ENCODE measurements at places on chromosomes 7 and 10.

- DNase-seq, result no peak
Measured at GRCh38 chr10:124343351-124344265, 75.1 kb downstream of the OAT start.

DNA sequence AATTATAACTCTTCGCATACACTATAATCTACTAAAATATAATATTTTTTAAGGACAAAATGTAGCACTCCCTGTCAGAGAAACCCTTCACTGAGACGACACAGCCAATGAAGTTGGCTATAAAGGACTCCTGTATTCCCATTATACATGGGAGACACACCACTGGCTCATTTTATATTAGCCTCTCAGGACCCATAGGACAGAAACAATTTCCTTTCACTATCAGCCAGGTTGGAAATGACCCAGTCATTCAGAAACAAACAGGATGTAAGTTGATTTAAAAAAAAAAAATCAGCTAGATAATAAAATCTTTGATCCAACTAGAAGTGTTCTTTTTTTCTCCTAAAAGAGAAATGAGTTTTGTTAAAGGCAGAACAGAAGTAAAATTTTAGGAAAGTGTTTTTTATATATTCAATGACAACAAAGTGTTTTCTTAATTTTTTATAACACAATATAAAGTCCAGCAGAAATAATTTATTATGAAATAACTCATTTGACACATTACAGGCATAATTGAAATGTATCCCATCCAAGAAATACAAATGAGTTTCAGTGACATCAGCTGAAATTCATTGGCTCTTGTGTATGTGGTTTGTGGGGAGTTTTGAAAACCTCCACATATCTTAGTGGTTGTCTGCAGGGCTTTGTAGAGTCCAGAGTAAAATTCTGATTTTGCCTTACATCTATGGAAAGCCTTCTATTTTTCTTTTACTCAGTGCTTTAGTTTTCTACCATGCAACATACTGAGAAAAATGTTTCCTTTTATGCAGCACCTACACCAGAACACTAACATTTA is 64.1 kb downstream of the CTTNBP2 start:
- no peak for DNase-seq

- no peak for DNase-seq
Measured at GRCh38 chr10:1155791-1156615, 99.8 kb downstream of the WDR37 start.

DNA sequence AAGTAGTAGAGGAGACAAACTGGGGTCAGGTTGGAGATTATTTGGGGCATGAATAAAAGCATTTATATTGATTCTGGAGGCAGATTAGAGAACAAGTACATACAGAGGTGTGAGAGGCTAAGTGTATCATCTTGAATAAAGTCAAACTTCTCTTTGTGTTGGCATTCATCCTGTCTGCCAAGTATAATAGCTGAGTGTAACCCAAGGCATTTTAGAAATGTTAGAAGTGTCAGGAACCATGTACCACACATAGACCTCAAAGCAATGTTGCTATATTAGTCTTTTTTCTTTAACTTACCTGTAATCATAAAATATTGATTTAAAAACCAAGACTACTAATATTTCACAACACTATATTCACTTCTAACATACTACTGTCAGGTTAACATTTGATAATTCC is 56.2 kb upstream of the LRRTM3 start:
- DNase-seq, result no peak

DNA sequence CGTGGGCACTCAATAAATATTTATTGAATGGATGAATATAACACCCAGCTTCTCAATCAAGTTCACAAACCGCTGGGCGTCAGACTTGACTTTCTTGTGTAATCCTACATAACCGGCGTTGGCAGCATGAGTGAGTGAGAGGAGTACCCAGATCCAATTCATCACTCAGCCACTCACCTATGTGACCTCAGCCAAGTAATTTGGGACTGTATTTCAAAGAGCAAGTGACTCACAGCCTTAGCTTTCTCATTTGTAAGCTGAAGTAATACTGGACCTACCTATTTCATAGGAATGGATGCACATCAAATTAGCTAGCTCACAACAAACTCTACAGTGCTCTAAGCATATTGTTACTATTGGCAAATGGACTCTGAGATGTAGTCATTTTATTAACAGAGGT is 53.8 kb upstream of the FAM204A start:
- DNase-seq, result no peak

DNA sequence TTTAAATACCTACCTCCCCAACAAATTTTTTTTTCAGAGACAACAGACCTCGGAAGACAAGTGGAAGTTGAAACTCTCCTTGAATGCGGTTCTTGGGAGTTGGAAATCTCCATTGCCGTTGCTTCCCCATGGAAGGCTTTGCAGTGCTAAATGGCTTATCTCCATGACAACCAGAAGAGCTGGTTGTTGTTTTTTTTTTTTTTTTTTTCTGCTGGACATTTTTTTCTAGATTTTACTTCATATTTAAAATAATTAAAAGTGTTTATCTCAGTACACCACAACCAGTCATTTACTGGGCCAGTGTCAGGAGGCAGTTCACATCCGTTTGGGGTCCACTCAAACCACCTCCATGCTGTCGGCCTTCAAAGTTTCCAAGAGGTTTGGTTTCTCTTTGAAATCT is 348.5 kb upstream of the PRKCQ start:
- no peak for DNase-seq

DNA sequence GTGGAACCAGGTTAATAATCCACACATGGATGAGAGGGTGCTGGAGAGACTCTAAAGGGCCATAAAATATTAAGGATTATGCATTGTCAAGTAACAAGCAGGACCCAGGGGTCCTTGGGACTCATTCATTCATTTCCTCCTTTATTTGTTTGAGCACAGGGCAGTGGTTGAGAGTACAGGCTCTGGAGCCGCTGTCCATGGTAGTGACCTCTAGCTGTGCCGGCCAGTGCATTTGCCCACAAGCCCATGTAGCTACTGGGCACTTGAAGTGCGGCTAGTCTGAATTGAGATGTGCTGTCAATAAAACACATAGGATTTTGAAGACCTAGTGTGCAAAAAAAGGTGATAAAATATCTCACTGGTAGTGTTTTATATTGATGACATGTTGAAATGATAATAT is 137.6 kb downstream of the C10orf105 start:
- DNase-seq, result peak; percentile 12

- no peak for DNase-seq
Measured at GRCh38 chr7:94239661-94240234, 154.9 kb upstream of the COL1A2 start.

GRCh38 chr7:1662767-1663166 is 7.3 kb upstream of the ELFN1 start:
- DNase-seq, result no peak
